ENCODE measurements at places on chromosomes 13 and 19.

- no peak for DNase-seq
These were observed 21.5 kb downstream of the CYSLTR2 start for GRCh38 chr13:48675247-48675646.

DNA sequence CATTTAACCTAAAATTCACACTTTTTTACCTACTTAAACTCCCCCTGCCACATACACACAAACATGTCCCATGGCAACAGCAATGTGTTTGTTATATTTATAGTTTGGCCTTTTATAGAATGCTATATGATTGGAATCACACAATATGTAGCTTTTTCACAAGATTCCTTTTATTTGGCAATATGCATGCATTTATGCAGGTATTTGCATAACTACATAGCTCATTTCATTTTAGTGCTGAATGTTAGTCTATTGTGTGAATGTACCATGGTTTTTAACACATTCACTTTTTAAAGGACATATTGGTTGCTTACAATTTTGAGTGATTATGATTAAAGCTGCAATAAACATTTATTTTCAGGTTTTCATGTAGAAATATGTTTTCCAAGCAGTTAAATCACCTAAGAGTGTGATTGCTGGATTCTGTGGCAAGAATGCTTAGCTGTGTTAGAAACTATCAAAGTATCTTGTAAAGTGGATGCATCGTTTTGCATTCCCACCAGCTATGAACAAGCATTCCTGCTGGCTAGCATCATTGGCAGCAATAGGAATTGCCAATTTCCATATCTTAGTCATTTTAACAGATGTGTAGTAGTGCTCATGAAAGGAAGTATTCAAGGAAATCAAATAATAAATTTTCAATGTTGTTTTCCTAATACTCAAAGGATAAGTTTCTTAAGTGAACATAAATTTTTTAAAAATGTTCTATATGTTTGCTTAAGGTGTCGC lies 557.0 kb downstream of the SLITRK1 start:
- no peak for DNase-seq

DNA sequence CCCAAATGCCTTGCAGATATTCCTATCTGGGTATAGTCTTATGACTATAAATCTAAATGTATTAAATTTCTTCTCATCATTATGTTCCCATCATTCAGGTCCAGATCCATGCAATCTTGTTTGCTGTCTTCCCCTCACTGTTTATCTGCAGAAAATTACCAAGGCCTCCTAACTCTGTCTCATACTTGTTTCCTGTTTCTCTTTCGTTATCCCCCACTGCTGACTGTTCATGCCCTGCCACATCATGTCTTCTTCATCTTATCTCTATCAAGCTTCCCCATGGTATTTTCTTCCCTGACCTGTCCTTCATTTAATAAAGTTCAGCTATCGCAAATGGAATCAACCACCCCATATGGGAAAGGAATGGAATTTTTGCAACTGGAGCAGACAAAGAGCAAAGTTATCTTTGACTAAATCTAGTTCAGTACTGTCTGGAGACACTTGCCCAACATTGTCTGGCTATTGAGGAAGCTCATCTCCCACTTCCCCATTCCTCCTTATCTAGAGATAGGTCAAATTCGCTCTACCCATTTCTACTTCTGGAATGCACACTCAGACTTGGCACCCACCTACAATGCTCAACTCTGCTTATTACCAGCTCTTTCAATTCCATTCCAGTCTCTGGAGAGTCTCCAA lies 1358.1 kb downstream of the EFNB2 start:
- DNase-seq: no peak

GRCh38 chr19:21432590-21432989 lies 35.7 kb downstream of the ZNF493 start:
- no peak for DNase-seq

- no peak for DNase-seq
These were observed 919 bp downstream of the VAV1 start for GRCh38 chr19:6773323-6773931.

GRCh38 chr19:17866964-17867486 lies 4.7 kb upstream of the SLC5A5 start:
- DNase-seq: no peak

DNA sequence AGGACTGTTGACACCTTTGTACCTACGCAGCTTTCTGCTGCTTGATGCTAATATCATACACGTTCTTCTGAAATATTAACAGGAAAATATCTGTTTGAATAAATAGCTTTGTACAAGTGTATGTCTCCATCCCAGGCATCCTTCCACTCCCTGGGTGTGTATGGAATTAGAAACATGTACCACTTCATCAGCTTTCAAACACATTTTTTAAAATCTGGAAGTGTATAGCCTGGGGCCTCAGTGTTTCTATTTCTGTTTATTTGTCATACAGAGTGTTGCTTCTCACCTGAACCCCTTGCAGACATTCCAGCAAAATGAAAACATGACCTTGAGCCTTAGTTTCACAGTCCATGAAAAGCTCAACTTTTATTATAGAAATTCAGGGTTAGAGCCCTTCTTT lies 168.6 kb downstream of the ITGBL1 start:
- DNase-seq: no peak

- DNase-seq: no peak
These were observed 4.3 kb upstream of the GZMM start for GRCh38 chr19:539429-540030.
